ENCODE measurements at places on chromosomes 2 and 18.
A peak's percentile ranks its signal among the peaks of the same experiment; 100 is the strongest.

GRCh38 chr2:86453836-86454235 is 12.7 kb downstream of the KDM3A start:
- no peak for DNase-seq

DNA sequence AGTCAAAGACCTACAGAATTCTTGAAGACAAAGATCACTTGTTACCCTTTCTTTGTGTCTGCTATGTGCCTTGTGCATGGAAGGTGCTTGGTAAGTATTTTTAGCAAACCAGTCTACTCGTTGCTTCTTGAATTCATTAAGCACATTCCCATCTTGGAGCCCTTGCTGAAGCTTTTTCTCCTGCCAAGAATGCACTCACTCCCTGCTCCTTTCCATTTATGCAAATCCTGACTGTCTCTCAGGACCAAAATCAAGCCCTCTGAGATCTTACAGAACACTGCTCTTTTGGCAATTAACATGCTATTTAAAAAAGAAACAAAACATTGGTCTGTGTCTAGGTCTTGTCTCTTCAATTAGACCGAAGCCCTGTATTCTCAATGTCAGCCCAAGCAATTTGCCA is 75.8 kb downstream of the CLHC1 start:
- no peak for DNase-seq

DNA sequence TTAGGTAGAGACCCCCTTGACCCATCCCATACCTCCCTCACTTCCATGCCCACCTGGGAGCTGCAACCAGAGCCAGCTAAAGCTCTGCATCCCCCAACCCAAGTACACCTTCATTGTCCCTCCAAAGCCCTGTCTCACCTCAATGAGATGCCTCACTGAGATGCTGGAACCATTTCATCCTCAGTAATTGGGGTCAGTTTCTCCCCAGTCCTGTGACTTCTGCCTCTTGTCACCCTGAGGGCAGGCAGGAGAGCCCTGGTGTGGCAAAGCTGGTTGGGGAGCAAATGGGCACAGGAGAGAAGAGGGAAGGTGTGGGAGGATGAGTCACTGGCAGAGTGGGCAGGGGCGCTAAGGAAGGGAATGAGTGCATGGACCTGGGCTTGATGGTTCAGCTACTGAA is 27.9 kb upstream of the NT5DC4 start:
- DNase-seq, result no peak

GRCh38 chr2:200317975-200318374 is 11.5 kb downstream of the SPATS2L start:
- no peak for DNase-seq

GRCh38 chr2:23718931-23719700 is 207.8 kb downstream of the ATAD2B start:
- DNase-seq, result no peak

- no peak for DNase-seq
Measured at GRCh38 chr18:42289526-42289925, 334.5 kb downstream of the PIK3C3 start.

DNA sequence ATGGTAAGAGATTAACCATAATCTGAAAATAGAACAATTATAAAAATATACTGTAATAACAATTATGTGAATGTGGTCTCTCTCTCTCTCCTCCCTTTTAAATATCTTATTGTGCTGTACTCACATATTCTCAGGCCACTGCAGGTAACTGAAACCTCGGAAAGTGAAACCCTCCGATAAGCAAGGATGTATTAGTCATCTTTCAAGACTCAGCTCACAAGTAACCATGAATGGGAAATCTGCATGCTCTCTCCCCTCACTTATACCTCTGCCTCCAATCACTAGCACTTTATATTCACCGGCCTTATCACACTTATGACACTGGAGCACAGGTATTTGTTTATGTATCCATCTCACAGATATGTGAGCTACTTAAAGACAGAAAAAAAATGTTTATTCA is 139.7 kb downstream of the LRP2 start:
- DNase-seq, result no peak

GRCh38 chr2:8277921-8278571 is 403.8 kb upstream of the ID2 start:
- no peak for DNase-seq

- DNase-seq, result no peak
Measured at GRCh38 chr2:39399570-39399969, 37.5 kb downstream of the MAP4K3 start.

DNA sequence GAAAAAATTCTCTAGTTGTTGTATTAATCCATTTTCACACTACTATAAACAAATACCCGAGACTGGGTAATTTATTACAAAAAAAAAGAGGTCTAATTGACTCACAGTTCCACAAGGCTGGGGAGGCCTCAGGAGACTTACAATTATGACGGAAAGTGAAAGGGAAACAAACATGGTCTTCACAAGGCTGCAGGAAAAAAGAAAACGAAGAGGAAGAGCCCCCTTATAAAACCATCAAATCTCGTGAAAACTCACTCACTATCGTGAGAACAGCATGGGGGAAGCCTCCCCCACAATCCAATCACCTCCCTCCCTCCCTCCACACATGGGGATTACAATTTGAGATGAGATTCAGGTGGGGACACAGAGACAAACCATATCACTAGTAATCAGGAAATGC is 61.7 kb upstream of the SPTBN1 start:
- no peak for DNase-seq

DNA sequence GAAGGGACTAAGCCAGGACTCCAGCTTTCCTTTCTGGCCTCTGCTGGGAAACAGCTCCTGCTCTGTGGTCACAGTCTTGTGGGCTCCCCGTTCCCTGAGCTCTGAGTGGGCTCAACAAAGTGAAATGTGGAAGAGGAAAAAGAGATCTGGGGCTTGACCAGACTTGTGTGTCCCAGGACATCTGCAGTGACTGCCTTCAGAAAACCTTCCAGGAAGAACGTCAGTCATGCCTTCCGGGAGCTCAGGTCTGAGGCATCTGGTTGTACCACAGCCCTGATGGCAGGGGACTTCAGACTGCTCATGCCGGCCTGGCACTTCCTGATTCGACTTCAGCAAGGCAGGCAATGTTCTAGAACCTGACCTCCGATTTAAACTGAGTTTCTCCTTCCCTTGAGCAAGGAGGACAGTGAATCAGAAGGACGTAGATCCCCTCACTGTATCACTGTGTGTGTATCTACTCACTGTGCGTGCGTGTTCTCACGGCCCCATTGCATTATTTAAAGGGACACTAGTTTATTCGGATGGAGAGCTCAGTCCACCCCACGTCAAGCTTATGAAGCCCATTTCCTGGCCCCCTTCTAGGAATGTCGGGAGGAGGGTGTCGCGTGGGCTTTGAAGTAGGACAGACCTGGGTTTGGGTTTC is 548 bp upstream of the FBLN7 start:
- DNase-seq, result no peak

DNA sequence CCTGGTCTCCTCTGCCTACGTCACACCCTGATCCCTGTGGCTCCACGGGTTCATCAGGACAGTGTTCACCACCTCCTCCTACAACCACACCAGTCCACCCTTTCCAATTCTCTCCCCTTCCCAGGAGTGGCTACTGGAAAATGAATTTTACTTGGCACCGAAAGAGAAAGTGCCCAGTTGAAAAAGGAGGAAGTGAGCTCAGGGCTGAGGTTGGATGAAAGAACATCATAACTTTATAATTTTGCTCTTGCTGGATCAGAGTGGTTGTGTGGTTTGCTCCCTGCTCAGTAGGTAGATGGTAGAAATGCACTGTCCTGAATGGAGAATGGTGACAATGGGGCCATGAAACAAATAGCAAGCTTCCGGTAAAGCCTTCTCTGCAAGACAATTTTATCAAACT is 140.3 kb upstream of the DDX18 start:
- no peak for DNase-seq

DNA sequence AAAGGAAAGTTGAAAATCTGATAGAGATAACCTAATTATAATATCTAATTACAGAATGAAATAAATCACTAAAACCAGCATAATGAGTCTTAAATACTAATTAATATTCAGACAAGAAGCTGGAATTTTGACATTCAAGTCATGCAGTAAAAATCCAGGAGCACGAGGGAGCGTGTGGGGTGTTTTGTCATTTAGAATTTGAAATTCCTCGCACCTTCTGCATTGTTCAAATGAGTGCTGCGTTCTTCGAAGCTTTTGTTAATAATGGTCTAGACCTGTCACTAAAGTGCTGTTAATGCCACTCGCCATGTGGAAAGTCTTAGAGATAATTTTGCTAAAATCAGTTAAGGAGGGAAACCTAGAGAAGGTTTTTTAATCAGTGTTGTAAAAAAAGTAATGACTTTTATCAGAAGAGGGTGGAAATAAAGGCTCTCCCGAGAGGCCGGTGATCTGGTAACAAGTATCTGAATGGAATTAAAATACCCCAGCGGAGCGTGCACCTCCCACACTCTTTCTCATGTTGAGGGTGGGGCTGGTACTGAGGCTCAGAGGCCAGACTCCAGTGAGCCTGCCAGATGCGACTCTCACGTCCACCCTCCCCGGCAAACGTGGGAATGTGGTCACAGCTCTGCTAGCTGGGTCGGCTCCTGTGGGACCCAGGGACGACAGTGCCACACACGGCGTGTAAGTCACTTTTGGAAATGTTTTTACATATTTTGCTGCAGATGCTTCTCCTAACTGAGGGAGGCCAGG is 69.4 kb upstream of the MYT1L start:
- DNase-seq, result no peak

DNA sequence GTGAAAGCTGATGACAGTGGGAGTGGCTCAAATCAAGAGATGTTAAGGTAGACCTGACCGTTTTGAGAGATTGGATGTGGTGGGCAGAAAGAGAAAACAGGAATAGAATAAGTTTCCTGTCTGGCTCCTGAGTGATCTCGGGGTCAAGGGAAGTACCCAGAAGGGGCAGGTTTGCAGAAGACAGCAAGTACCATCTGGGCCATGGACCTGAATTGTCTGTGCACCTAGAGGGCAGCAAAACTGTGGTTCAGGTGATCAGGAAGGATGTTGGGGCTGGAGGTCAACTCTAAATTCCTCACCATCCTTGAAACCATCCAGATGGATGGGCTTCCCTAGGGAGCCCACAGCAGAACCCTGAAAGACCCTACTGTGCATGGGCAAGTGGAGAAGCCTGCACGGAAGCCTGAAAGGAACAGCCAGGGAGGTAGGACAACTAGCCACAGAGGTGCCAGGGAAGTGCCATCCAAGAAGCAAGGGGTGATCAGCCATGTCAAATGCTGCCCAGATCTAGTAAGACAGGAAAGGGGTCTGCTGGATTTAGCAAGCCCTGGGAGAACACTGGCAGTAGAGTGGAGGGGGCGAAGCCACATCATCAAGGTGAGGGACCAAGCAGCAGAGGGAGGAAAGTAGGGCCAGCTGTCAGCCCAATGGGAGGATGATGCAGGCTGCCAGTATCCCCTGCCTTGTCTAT is 8.0 kb downstream of the TEX261 start:
- no peak for DNase-seq

- no peak for DNase-seq
Measured at GRCh38 chr18:66105016-66105415, 354.2 kb downstream of the CDH7 start.

GRCh38 chr2:13768274-13768673 is 864.2 kb upstream of the LRATD1 start:
- no peak for DNase-seq

DNA sequence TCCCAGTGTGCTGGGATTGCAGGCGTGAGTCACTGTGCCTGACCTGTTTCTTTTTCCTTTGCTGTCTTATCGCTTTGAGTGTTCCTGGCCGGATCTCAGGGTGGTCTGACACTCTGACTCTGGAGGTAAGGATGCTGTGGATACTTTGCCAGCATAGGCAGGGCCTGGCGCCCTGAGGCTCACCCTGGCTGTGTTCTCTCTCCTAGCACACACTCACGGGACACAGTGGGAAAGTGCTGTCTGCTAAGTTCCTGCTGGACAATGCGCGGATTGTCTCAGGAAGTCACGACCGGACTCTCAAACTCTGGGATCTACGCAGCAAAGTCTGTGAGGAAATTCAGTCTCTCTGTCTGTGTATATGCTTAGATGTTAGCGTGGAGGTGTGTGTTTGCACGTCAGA is 18.0 kb upstream of the SAG start:
- DNase-seq, result peak; percentile 6

GRCh38 chr2:95551055-95551568 is 40.7 kb upstream of the TRIM43 start:
- DNase-seq, result no peak

GRCh38 chr2:31268344-31268743 is 34.4 kb downstream of the EHD3 start:
- DNase-seq, result no peak

DNA sequence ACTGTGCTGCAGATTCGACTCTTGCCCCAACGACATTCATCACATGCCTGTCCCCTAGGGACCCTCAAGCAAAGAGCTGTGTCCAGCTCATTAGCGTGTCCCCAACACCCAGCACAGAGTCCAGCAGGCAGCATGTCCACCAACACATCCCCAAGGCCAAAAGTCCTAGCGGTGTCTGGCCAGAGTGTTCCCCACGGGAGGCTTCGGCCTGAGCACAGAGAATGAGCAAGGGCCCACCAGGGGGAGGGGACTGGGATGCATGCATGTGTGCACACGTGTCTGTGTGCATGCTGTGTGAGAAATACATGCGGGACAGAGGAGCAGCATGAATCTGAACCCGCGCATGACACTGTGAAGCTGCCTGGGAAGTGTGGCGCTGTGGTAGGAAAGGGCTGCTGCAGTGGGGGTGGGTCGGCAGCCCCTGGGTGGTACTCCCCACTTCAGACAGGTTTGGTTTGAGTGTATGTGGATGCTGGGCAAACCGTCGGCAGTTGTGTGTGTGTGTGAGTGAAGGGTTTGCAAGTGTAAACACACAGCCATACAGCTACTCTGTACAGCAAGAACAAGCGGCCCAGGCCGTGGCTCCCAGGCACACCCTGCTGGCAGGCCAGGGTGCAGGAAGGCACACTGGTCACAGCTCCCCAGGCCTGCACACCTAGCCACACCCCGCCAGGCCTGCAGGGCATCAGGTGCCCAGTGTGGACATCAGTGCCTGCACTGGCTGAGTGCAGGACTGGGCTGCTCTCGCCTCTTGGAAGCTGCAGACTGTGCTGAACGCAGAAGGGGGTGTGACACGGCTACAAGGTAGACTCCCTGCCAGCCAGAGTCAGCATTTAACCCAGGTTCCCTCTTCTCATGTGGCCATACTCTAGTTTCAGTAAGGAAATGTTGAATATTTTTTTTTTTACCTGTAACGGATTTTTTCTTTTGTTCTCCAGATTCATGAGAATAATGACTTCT is 19.5 kb upstream of the HES6 start:
- no peak for DNase-seq

DNA sequence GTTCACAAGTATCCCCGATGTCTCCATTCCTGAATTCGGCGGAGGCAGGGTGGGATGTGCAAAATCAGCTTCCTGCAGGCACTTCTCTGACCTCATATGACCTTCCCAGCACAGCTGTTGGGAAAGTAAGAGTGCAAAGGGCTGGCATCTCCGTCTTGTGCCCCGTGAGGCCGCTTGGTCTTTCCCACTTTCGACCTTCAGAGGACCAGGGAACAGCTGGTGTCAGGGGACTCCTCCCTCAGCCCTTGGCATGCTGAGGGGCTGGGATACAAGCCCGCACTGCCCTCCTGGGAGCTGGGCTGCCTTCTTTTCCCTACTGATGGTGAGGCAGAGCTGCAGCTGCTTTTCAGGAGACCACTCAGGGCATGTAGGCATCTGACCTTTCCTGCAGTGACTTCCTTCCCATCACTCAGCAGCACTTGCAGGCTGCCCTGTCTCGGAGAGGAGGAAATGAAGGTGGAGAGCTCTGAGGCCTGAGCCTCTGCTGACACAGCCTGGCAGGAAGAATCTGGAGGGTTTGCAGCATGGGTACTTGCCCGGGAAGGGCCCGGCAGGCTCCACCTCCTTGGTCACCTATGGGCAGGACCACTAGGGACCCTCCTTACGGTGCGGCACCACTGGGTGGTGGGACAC is 277.2 kb upstream of the HS6ST1 start:
- no peak for DNase-seq
